Large intestine (tissue), 12 donors: ENCODE measurements at places on chromosomes 5 and 9.

GRCh38 chr9:95095641-95096355 is 221.7 kb downstream of the FANCC start:
- no peak for DNase-seq

GRCh38 chr5:134070725-134071613 is 43.5 kb upstream of the TCF7 start:
- peak; percentile 64 for DNase-seq

GRCh38 chr5:133307275-133307674 is 255.5 kb downstream of the HSPA4 start:
- DNase-seq, result no peak

DNA sequence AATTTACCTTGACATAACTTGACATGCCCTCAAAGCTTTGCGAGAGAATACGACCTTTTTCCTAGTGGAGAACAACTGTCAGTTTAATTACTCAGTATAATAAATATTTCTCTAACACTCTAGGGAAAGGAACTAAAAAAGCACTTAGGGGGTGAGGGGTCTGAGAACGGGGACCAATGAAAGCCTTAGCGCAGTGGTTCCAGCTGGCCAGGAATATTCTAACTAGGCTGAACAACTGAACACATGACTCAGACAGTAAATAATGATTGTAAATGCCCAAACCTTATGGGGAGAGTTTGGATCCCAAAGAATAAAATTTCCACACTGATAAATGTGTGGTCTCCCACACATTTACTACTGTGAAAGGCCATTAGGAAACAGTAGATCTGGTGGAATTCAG is 14.9 kb downstream of the MYO10 start:
- no peak for DNase-seq

- no peak for DNase-seq
Observed at GRCh38 chr9:95065224-95065623, 252.3 kb downstream of the FANCC start.

DNA sequence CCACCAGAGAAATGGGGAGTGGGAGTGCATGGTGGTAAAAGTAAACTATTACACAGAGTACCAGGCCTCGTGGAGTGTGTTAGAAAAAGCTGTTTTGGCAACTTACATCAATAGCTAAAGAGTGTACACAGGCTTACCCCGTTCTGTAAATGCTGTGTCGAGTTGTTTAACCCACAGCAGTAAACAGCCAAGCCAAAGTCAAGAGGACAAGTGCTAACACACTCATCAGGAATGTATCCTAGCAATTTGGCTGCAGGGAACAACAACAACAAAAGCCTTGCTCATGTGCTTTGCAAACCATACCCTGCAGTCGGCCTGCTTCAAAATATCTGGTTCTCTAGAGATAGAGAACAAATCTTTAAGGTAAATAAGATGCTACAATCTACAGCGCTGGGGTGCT is 15.9 kb downstream of the DAP start:
- peak; percentile 20 for DNase-seq

GRCh38 chr9:19516348-19516747 is 107.5 kb downstream of the ACER2 start:
- DNase-seq, result no peak

DNA sequence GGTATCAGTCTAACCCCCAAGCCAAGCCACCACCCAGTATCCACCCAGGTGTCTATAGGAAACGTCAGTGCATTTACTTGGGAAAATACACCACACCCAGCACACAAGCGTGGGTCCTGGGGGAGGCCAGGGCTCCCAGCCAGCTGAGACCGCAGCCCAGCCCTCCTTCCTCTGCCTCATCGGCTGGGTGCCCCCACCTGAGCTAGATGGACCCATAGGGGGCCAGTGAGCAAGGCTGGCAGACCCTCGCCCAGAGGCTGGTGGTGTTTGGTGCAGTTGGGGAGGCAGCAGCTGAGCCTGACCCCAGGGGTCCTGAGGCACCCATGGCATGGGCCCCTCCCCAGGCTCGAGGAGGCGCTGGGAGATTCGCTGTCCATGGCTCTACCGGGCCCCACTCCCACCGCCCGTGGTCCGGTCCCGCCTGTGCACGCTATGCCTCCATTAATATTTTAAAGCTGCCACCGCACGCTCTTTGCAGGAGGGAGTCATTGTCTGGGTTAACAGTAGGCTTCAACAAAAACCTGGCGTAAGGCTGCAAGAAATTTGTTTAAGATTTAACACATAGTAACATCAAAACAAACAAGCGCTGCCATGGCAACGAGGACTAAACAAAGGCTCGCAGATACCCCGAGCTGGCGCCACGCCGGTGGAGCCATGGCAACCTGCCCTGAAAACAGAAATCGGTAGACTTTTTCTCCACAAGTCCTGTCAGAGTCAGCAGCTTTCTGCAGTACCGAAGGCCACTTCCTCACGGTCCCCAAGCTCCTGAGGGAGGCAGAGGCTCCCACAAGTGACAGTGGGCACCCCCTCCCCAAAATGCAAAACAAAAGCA is 20.6 kb downstream of the TPPP start:
- DNase-seq, result peak; percentile 87

GRCh38 chr9:131701789-131702337 is 38.0 kb downstream of the RAPGEF1 start:
- no peak for DNase-seq

DNA sequence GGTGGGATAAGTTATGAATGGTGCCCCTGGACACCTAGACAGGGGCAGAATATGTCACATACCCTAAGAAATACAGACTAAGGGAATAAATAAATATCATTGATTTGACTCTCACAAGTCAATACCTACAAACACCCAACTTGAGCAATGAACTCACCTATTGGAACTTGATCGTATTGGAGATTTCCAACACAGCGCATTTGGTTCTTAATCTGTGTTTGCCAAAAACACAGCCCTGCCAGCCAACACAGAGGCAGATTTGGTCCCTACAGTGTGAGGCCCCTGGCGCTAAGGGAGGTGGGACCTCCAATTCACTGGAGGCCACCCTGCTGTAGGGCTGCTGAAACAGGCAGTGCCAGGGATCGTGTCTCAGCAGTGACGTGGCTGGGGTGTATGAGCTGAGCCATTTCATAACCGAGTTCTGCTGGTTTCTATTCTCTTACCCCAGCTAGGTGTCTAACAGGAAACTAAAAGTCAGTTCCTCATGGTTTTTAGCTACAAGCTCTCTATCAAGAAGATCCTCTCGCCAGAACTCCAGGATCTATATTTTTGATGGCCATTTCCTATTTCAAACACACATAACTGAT is 84.5 kb downstream of the SLC1A1 start:
- no peak for DNase-seq

GRCh38 chr5:163612358-163613149 is 107.1 kb downstream of the MAT2B start:
- DNase-seq, result no peak

DNA sequence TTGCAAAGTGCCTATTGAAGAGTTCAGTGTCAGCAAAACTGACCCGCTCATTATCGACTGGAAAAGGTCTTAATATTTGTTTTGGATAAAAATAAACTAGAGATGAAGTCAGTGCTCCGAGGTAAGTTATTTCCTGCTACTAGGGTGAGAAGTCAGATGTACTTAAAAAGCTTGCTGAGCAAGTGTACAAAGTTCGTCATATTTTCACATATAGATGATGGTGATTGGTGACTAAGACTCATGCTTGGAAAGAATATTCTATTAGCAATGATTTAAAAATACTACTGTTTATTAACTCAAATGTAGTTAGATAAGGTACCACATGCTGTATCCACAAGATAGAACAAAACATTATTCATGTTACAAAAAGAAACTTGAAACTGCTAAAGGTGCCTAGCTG is 643.7 kb downstream of the GABRG2 start:
- no peak for DNase-seq

- DNase-seq, result no peak
Observed at GRCh38 chr9:121924700-121925099, 168.4 kb downstream of the TTLL11 start.

GRCh38 chr5:36881304-36881703 is 4.7 kb downstream of the NIPBL start:
- DNase-seq, result no peak

- no peak for DNase-seq
Observed at GRCh38 chr5:6833406-6833805, 120.2 kb downstream of the TENT4A start.

- no peak for DNase-seq
Observed at GRCh38 chr5:66796305-66797292, 200.4 kb downstream of the MAST4 start.

DNA sequence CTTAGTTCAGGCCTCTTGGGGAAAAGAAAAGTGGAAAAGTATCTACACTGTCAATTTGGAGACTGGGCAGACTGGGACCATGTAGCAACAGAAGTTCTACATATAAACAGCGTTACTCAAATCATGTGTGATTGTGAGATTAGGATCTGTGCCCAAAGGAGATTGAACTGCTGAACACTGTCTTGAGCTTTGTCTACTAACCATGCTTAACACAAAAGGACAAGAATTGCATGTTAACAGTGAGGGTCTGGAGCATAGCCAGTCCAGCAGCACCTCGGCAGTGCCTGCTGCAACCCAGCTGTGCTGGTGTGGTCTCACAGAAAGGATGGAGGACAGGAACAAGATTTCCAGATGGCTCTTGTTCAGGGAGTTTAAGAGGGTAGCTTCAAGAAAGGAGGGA is 5.7 kb downstream of the PAM start:
- no peak for DNase-seq

DNA sequence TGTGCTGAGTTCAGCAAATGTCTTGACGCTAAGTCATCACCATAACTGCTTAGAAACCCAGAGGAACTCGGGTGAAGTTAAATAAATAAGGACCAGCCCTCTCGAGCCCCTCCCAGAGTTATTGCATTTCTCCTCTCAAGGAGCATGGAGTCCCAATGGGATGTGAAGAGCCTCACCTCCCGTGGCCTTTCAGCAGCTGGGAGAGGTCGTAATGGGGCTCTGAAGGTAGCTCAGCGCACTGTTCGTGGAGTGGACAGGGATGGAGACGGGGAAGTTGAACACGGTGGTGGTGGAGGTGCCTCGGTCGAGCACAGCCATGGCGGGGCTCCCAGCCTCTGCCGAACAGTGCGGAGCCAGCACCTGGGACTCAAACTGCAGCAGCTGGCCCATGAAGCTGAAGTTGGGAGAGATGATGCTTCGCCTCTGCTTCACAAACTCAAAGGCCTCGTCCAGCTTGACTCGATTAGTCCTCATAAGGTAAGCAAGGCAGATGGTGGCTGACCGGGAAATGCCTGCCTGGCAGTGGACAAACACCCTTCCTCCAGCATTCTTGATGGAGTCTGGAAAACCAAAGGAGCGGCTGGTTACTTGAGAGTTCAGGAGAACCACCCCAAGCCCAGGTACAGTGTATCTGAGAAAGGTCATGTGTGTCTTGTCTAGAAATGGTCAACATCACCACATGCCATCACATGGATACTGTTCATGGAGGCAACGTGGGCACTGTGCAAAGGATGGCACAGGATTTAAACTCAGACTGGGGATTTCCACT is 2.2 kb downstream of the DUSP1 start:
- no peak for DNase-seq

- DNase-seq, result no peak
Observed at GRCh38 chr9:33498387-33498786, 24.7 kb upstream of the NOL6 start.

DNA sequence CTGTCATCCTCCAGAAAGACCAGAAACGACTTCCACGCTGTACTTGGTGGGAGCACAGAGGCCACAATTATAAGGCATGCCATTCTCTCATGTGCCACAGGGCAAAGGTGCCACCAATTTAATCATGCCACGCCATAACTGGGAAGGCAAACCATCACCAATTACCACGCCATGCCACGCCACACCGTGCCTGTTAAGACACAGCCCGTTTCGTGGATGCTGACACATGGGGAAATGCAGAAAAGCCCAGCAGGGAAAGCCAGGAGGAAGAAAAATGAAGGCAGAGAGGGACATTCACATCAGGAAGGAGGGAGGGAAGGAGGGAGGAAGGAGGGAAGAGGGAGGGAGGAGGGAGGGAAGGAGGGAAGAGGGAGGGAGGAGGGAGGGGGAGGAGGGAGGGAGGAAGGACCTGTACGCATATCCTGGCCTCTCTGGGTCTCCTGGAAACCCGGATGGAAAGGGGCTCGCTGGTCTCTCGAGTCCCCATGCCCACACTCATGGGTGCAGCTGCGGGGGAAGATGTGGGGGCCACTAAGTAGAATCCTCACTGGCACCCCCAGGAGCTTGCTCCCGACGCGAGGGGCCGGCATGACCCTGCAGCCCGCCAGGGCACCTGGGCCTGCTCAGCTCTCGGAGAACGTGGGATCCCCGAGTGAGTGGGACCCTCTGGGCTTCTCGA is 61.7 kb upstream of the UBAC1 start:
- DNase-seq, result no peak

DNA sequence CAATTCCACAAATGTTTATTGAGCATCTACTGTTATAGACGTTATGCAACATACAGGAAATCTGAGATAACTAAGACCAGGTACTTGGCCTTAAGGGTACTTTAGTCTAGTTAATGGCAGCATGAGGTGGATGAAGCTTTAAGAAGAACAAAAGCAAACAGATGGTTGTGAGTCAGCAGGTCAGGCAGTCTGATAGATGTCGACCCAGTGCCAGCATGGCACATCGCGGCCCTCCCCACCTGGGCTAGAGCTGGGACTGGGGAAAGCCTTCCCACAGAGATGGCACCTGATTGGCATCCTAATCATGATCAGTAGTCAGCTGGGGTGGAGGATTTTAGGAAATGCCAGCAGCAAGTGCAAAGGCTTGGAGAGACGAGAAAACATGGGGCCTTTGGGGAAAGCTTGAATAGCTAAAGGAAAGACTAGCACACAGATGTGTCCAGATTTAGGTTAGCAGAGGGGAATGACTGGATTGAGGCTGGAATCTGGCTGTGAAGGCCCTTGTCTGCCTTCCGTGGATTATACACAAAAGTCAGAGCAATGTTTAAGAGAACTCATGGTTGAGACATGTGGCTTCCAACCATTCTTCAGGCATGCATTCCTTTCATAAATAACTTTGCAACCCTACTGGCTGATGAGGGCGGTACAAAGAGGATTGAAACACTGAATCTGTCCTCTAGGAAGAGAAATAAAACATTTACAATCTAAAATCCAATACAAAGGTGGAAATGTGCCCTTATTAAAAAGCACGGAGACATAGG is 395.4 kb upstream of the WWC1 start:
- DNase-seq, result no peak

GRCh38 chr9:82466616-82467260 is 478.2 kb downstream of the SPATA31D1 start:
- DNase-seq, result peak; percentile 36

DNA sequence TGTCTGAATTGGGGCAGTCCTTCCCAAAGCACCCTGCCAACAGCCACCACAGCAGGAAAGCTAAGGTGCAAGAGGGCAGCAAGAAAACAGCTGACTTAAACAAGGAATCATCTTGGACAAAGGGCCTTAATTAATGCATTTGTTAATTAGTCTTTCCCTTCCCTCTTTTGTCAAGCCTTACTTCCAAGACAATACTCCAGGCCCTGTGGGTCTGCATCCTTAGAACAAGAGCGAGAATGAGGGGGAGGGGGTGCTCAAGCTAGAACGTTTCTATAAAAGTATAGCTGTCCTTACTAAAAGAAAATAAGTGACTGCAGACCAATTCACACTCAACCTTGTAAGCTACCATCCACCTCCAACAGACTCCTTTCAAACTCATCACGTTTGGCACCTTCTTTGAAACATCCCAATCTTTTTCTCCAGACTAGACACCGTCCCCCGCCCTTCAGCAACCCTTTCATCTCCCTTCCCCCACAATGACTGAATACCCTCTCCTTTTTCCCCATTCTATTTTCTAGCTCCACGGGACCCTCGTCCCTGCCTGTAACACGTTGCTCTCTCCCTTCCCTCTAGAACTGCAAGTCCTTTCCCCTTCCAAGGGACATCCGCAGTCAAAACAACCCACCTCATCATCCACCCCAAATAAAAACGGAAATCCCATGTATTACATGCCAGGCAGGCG is 85.7 kb upstream of the RNF38 start:
- no peak for DNase-seq
